ENCODE measurements at places on chromosomes 13 and 19. TPM values are rescaled to one million over a fixed set of nuclear protein-coding genes. Genes with fewer than 3 reads are reported as not detected.

The FGF22 gene
- polyA plus RNA-seq = not detected

The DNASE2 gene
- 81.8 TPM for polyA plus RNA-seq

The LGALS14 gene
- not detected for polyA plus RNA-seq

The FXYD3 gene
- polyA plus RNA-seq = not detected

The HPN gene
- polyA plus RNA-seq = not detected

The ELSPBP1 gene
- not detected for polyA plus RNA-seq

The PRODH2 gene
- not detected for polyA plus RNA-seq

The RUBCNL gene
- polyA plus RNA-seq = 0.60 TPM

The TMIGD2 gene
- 22.9 TPM for polyA plus RNA-seq

The FAM83E gene
- polyA plus RNA-seq = not detected

The ARHGAP35 gene
- polyA plus RNA-seq = 10.6 TPM

The ACP7 gene
- not detected for polyA plus RNA-seq

The LGI4 gene
- not detected for polyA plus RNA-seq

The ICAM4 gene
- polyA plus RNA-seq = 1.5 TPM

The C1QTNF9B gene
- polyA plus RNA-seq = not detected

The NKG7 gene
- polyA plus RNA-seq = 36.5 TPM

The PLIN5 gene
- 0.28 TPM for polyA plus RNA-seq

The PRRG2 gene
- not detected for polyA plus RNA-seq

The DKKL1 gene
- not detected for polyA plus RNA-seq

The OR7A5 gene
- not detected for polyA plus RNA-seq

The RELB gene
- 31.2 TPM for polyA plus RNA-seq

The COL5A3 gene
- 0.07 TPM for polyA plus RNA-seq

The TMEM221 gene
- not detected for polyA plus RNA-seq

The KCNRG gene
- polyA plus RNA-seq = not detected

The NCR1 gene
- polyA plus RNA-seq = not detected

The LRRC4B gene
- not detected for polyA plus RNA-seq

The NLRP11 gene
- not detected for polyA plus RNA-seq

The CYP2A7 gene
- polyA plus RNA-seq = not detected

The C3 gene
- not detected for polyA plus RNA-seq

The VSTM1 gene
- not detected for polyA plus RNA-seq
